CD4-positive, CD25-positive, alpha-beta regulatory T cell (primary cell): ENCODE measurements at places on chromosomes 2 and 18. TPM values are rescaled to one million over a fixed set of nuclear protein-coding genes. Genes with fewer than 3 reads are reported as not detected.

GRCh38 chr2:29293830-29294438 is 178.7 kb downstream of the CLIP4 start:
- H3K4me1 ChIP-seq: no peaks in the 10 kb centered on the region
- H3K36me3 ChIP-seq: no peaks in the 10 kb centered on the region
- H3K4me3 ChIP-seq: no peak overlapping the region
- no peak for DNase-seq

DNA sequence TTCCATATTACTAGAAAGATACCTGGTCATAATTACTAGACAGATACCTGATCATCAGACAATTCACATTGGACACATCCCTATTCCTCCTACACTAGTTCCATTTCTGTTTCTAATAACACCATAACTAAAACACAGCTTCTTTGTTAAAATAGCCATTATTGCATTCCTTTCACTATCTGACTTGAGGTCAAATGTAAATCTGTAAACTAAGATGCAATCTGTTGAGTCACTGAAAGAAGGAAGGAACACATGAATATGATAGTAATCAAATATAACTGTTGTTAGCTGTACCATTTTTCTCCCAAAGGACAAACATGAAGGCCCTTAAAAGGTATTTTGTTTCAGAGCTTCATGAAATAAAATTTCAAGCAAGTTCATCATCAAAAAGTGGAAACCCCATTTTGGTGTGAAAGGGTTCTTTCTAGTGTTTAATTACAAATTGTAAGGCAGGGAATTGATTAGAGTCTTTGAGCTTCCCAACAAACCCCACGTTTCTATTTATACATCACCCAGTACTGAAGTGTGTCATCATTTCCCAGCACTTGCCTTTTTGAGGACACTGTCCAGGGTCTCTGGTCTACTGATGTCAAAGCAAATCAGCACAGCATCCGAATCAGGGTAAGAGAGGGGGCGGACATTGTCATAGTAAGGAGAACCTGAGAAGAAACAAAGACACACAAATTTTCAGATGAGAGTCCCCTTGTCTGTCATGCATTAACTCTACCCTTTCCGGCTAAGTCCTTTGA is 13.0 kb downstream of the RND3 start:
- DNase-seq: no peak
- no peak overlapping the region for H3K27ac ChIP-seq
- no peaks in the 10 kb centered on the region for H3K27me3 ChIP-seq
- no peaks in the 10 kb centered on the region for H3K36me3 ChIP-seq

- DNase-seq: no peak
- H3K4me1 ChIP-seq: no peaks in the 10 kb centered on the region
- H3K27ac ChIP-seq: no peak overlapping the region
- H3K27me3 ChIP-seq: no peaks in the 10 kb centered on the region
- H3K4me3 ChIP-seq: no peak overlapping the region
Measured at GRCh38 chr2:70834106-70834505, 1.5 kb downstream of the CD207 start.

DNA sequence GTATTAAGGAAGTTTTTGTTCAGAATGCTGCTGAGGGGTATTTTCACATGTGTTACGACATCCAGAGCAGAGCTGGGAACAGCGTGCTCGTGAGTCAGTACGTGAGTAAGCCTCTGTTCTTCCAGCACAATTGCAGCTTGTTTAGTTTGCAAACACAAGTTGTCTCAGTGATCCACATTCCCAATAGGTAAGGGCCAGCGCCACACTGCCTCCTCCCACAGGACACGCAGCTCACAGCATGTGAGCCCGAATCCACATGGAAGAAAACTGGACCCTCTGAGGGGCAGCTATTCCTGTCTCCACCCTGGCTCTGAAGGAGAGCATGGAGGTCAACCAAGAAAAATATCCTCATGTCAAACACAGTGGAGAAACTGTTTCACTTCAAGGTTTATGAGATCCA is 173.9 kb upstream of the PID1 start:
- H3K27ac ChIP-seq: no peak overlapping the region
- no peak overlapping the region for H3K4me3 ChIP-seq
- H3K36me3 ChIP-seq: no peaks in the 10 kb centered on the region
- H3K4me1 ChIP-seq: no peaks in the 10 kb centered on the region
- no peak for DNase-seq

Gene NAGK
- total RNA-seq: 89.0 TPM

- DNase-seq: no peak
- no peaks in the 10 kb centered on the region for H3K4me1 ChIP-seq
- H3K4me3 ChIP-seq: no peak overlapping the region
- H3K27ac ChIP-seq: no peak overlapping the region
- no peaks in the 10 kb centered on the region for H3K27me3 ChIP-seq
Measured at GRCh38 chr18:46471809-46472498, 185.1 kb downstream of the LOXHD1 start.

- no peak overlapping the region for H3K27ac ChIP-seq
- H3K36me3 ChIP-seq: no peaks in the 10 kb centered on the region
- H3K4me1 ChIP-seq: no peaks in the 10 kb centered on the region
- peaks cover 12% of the 10 kb centered on the region for H3K27me3 ChIP-seq
- no peak overlapping the region for H3K4me3 ChIP-seq
- no peak for DNase-seq
Measured at GRCh38 chr18:23735021-23735464, 45.8 kb downstream of the LAMA3 start.

Gene GPR39
- total RNA-seq: not detected

- no peak overlapping the region for H3K4me3 ChIP-seq
- no peak overlapping the region for H3K27ac ChIP-seq
- H3K27me3 ChIP-seq: no peaks in the 10 kb centered on the region
- peaks cover 13% of the 10 kb centered on the region for H3K36me3 ChIP-seq
- DNase-seq: no peak
Measured at GRCh38 chr2:190468814-190469569, 60.8 kb downstream of the MFSD6 start.

Gene CFC1
- total RNA-seq: not detected

DNA sequence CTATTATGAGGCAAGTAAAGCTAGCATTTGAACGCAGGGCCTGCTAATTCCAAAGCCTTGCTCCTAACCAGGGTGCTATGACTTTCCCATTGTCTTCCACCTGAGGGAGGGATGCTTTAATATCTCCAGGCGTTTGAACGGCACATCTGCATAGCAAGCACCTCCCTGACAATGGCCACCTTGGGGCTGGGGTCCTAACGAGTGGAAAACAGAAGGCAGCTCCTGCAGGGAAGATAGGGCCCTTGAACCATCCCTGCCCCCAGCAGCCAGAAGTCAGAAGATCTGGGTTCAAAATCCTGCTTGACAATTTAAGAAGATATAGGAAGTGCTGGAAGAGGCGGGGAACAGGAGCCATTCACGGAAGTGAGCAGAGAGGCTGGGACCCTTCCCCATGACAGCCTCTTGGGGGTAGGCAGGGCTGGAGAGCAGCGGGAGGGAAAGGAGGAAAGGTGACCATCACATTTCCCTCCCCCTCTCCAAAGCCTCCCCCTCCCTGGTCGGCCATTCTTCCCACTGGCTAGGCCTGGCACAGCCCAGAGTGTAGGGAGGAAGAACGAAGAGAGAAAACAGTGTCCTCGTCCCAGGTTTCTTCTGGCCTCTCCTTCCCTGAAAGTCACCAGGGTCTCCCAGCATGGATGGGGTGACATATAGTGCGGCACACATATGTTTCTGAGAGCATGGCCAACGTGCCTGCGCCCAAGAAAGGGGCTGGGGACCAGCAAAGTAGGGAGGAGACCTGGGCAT is 73.5 kb downstream of the EMX1 start:
- H3K27ac ChIP-seq: no peak overlapping the region
- H3K4me1 ChIP-seq: no peaks in the 10 kb centered on the region
- no peak overlapping the region for H3K4me3 ChIP-seq
- H3K36me3 ChIP-seq: no peaks in the 10 kb centered on the region
- no peak for DNase-seq

Gene HOXD12
- not detected for total RNA-seq

Gene MYO5B
- total RNA-seq: not detected

DNA sequence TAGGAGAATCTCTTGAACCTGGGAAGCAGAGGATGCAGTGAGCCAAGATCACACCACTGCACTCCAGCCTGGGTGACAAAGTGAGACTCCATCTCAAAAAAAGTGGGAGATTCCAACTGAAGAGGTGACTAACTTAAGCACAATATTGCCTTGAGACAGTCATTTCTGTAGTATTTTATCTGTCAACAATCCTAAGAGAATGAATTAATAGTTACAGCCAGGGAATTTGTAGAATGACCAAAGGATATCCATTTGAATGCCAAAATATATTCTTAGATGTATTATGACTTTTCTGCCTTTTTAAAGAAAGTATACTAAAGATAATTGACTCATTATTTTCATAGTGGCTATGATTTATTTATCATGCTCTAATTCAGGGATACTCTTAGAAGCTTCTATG is 40.7 kb upstream of the CCDC150 start:
- no peaks in the 10 kb centered on the region for H3K4me1 ChIP-seq
- H3K4me3 ChIP-seq: no peak overlapping the region
- H3K27ac ChIP-seq: no peak overlapping the region
- H3K36me3 ChIP-seq: no peaks in the 10 kb centered on the region

DNA sequence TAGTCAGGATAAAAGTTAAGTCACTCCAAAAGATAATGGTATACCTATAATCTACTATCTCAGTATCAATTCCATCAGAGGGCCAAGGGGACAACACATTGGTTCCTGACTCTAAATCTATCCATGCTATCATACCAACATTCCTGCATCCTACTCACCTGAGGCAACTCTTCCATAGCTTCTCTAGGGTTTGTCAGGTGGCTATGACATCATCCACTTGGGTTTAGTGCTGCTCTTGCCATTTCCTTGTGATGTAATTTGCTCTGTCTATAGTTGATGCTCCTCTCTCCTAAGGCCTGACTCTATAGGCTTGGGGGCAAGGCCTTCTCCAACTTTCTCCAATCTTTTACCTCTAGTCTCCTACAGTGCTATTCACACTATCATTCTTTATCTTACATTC is 139.9 kb upstream of the FSHR start:
- H3K4me1 ChIP-seq: no peaks in the 10 kb centered on the region
- no peaks in the 10 kb centered on the region for H3K36me3 ChIP-seq
- H3K27ac ChIP-seq: no peak overlapping the region
- H3K4me3 ChIP-seq: no peak overlapping the region
- no peak for DNase-seq

Gene CRIM1
- 2.7 TPM for total RNA-seq

DNA sequence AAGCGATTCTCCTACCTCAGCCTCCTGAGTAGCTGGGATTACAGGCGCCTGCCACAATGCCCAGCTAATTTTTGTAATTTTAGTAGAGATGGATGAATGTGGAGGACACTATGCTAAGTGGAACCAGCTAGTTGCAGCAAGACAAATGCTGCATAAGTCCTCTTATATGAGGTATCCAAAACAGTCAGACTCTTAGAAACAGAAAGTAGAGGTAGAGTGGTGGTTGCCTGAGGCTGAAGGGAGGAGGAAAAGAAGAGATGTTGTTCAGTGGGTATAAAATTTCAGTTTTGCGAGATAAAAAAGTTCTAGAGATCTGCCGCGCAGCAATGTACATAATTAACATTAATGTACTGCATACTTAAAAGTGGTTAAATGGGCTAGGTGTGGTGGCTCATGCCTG is 145.3 kb upstream of the SPRED2 start:
- no peak overlapping the region for H3K4me3 ChIP-seq
- no peak overlapping the region for H3K27ac ChIP-seq
- no peaks in the 10 kb centered on the region for H3K27me3 ChIP-seq
- H3K4me1 ChIP-seq: no peaks in the 10 kb centered on the region
- H3K36me3 ChIP-seq: no peaks in the 10 kb centered on the region
- no peak for DNase-seq

Gene ATP6V1C2
- not detected for total RNA-seq

Gene PMAIP1
- total RNA-seq: 326 TPM

DNA sequence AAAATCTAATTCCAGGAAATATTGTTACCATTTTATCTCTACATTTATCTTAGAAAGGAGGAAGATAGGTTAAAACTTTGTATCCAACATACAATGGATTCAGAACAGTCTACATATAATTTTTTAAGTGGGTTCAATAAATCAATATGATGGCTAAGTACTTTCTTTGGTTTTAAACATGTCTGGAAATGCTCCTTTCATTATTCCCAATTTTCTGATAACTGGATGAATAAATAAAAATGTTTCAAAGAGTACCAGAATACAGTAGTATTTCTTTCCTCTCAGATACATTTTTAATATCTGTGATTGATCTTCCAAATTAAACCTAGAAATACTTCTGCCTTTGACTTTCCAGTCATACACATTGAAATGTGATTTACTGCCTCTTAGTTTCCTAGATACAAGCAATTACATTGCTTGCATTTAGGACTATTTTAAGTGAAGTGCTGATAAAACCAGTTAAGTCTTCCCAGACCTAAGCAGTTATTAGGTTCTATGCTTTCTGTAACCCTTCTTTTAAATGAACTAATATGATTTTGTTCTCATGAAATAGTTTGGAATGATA is 283.5 kb downstream of the CCDC178 start:
- H3K27ac ChIP-seq: no peak overlapping the region
- no peaks in the 10 kb centered on the region for H3K36me3 ChIP-seq
- no peaks in the 10 kb centered on the region for H3K4me1 ChIP-seq
- no peaks in the 10 kb centered on the region for H3K27me3 ChIP-seq
- no peak for DNase-seq
- H3K4me3 ChIP-seq: no peak overlapping the region

DNA sequence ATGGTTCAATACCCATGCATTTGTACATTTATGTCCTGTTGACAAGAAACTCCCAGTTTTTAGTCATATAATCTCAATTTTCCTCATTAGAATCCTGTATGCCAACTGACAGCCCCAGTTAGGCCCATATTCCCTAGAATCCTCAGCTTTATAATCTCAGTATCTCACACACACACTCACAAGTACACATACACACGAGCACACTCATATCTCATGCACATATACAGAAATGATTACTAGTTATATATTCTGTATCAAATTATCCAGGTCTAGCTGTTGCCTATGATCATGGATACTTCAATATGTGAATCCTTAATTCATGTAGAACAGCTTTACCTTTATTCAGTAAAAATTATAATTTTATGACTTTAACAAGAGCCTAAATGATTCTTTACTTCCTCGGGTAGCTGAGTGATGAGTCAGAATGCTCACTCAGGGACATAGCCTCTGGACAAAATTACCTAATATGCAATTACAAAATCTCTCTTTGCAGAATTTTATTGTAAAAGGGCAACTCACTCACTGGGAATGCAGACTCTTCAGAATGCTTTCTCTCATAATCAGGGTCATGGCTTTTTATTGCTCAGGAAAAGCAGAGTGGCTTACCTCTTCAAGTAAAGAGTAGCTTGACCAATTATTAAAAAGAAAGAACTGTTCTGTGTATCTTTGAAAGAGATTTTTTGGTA is 193.6 kb upstream of the PIK3C3 start:
- no peak for DNase-seq
- H3K27me3 ChIP-seq: no peaks in the 10 kb centered on the region
- H3K36me3 ChIP-seq: no peaks in the 10 kb centered on the region
- H3K4me3 ChIP-seq: no peak overlapping the region
- H3K4me1 ChIP-seq: no peaks in the 10 kb centered on the region
